ENCODE measurements at places on chromosomes 7 and 10.

DNA sequence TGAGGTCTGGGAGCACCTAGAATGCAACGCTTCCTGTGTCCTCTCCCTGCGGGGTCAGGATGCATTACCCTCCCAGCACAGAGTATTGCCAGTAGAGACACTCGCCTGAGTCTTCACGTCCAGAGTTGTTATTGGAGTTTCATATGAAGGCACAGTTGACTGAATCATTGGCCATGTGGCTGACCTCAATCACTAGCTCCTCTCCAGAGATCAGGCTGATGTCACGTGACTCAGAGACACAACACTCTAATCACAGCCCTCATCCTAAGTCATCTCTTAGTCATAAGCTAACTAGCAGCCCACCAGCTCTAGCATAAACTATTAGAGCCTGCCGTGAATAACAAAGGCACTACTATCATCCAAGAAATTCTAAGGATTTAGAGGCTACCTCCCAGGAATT is 107.8 kb downstream of the HECW1 start:
- no peaks in the 10 kb centered on the region for H3K36me3 ChIP-seq
- no peak overlapping the region for H3K27ac ChIP-seq
- H3K4me1 ChIP-seq: no peaks in the 10 kb centered on the region

GRCh38 chr10:21292763-21293517 is 232.5 kb downstream of the SKIDA1 start:
- peak overlapping the region; percentile 48 for H3K4me3 ChIP-seq
- H3K4me1 ChIP-seq: peaks cover 48% of the 10 kb centered on the region
- DNase-seq: no peak

DNA sequence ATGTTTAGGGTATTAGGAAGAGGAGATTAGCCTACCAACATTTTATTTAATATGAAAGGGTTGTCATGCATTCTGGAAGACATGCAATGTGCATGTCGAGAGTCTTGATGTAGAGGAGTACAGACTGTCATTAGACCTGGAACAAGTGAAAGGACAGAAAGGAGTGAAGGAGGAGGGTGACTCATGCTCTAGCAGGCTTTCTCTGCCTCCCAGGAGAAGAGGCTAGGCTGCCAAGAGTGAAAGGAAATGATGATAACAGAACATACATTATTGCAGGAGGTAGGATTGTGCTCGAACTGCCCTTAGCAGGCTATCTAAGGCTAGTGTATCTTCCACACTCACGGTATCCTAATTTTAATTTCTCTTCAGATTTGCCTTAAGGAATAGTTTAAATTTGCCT is 228.8 kb downstream of the EXOC4 start:
- H3K4me3 ChIP-seq: no peak overlapping the region
- H3K36me3 ChIP-seq: no peaks in the 10 kb centered on the region
- peak; percentile 17 for DNase-seq
- no peaks in the 10 kb centered on the region for H3K27me3 ChIP-seq
- H3K27ac ChIP-seq: no peak overlapping the region

- no peaks in the 10 kb centered on the region for H3K36me3 ChIP-seq
- no peak overlapping the region for H3K27ac ChIP-seq
- H3K4me3 ChIP-seq: no peak overlapping the region
- H3K4me1 ChIP-seq: no peaks in the 10 kb centered on the region
- no peaks in the 10 kb centered on the region for H3K27me3 ChIP-seq
- DNase-seq: no peak
These were observed 9.2 kb downstream of the MOSPD3 start for GRCh38 chr7:100621554-100621953.

Measured in Panc1 (cell line).